ENCODE measurements at places on chromosomes 7 and 10. TPM values are rescaled to one million over a fixed set of nuclear protein-coding genes. Genes with fewer than 3 reads are reported as not detected.

GRCh38 chr7:77566421-77566820 lies 29.3 kb downstream of the PTPN12 start:
- H3K36me3 ChIP-seq = peaks cover 12% of the 10 kb centered on the region
- H3K27me3 ChIP-seq = no peaks in the 10 kb centered on the region
- peaks cover 62% of the 10 kb centered on the region for H3K4me1 ChIP-seq
- H3K4me3 ChIP-seq = no peak overlapping the region
- no peak for DNase-seq

GRCh38 chr7:137875746-137876145 lies 29.0 kb upstream of the DGKI start:
- peaks cover 65% of the 10 kb centered on the region for H3K36me3 ChIP-seq
- H3K4me1 ChIP-seq = peaks cover 60% of the 10 kb centered on the region
- H3K27ac ChIP-seq = peak overlapping the region; percentile 93
- no peak overlapping the region for H3K4me3 ChIP-seq
- DNase-seq = no peak
- H3K27me3 ChIP-seq = no peaks in the 10 kb centered on the region

Gene GNGT1
- not detected for total RNA-seq

Gene CLDN3
- not detected for total RNA-seq

Gene HNRNPH3
- 17.6 TPM for total RNA-seq
